AG08395 (cell line): ENCODE measurements at places on chromosomes 12 and 14.

GRCh38 chr14:57345106-57345505 is 45.3 kb upstream of the NAA30 start:
- no peak for DNase-seq

GRCh38 chr12:50929831-50930230 is 22.5 kb upstream of the HIGD1C start:
- no peak for DNase-seq

- DNase-seq, result no peak
These were observed 4.5 kb downstream of the HOXC10 start for GRCh38 chr12:53989227-53990113.

DNA sequence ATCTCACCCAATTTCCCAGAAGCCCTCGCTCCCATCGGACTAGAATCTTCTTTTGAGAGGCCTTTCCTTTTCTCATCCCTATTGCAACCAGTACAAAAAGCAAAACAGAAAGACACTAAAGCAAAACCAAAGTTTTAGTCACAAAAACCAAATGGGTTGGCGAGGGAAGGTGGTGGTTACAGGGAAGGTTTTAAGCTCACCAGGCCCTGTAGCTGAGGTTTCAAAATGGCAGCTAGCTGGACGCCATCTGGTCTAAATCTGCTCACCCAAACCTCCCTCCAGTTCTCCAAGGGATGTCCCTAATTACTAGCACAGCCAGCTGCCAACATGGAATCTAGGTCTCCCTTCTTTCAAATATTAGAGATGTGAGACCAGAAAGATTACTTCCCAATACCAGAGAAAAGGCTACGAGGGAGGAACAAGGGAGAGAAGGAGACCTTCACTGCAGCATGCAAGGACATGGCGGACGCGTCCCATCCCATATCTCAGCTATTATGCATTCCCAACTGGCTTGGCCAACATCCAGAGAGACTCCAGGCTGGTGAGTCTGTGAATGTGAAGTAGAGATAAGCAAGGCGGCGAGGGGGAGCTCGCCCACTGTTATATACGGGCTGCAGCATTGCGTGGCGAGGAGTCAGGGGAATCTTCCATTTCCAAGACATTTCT is 70.8 kb downstream of the DPF3 start:
- DNase-seq, result no peak

DNA sequence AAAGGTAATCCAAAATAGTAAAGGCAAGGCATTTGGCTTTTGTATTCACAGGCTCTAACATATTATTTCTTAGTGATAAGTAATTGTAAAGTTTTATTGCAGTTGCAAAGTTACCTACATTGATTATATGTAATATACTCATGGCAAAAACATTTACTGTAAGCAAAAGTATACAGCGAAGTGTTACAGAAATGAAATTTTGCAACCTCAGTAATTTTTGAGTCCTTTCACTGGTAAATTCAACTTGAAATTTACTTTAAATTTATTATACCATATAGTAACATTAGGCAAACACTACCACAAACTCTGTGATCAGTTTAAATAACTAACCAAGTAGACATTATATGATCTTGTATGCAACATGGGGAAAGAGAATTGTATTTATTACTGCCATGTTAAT is 89.0 kb downstream of the CDK17 start:
- DNase-seq, result no peak

DNA sequence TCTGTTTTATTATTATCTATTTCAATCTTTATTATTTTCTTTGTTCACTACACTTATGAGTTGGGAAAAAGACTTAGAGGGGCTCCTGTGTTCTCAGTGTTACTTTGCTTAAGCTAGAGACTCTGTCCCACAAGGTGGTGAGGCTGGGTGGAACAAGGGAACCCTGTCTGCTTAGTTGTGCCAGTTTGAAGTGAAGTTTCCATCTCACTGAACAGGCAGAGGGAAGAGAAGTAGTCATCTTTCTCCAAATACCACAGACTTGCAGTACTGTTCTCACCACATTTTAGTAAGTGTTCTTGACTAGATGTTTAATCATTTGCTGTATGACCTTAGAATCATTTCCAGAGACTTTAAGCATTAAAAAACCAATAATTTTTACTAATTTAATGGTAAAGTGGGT is 195.7 kb upstream of the NEDD1 start:
- DNase-seq, result no peak

DNA sequence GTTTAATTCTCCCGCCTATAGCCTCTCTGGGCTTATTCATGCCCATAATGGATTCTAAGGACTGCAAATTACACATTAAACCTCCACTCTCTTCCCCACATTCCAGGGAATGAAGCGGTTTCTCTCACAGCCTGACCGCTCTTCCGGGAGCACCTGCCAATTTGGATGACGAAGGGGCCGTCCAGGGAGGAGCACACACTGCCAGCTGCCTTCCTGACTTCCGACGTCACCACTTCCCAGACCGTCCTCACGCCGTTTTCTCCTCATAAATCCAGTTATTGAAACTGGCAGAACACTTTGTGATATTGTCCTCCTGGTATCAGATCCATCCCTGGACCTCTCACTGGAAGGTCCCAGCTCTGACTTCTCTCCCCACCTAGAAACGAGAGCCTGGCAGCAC is 87.6 kb downstream of the GCH1 start:
- DNase-seq, result peak; percentile 40
